ENCODE measurements at places on chromosomes 3 and 15. TPM values are rescaled to one million over a fixed set of nuclear protein-coding genes. Genes with fewer than 3 reads are reported as not detected.

- H3K27me3 ChIP-seq: no peaks in the 10 kb centered on the region
- no peak for DNase-seq
- no peak overlapping the region for H3K4me3 ChIP-seq
- H3K4me1 ChIP-seq: peaks cover 17% of the 10 kb centered on the region
- H3K36me3 ChIP-seq: peaks cover 3% of the 10 kb centered on the region
Measured at GRCh38 chr3:11284011-11284410, 11.8 kb downstream of the ATG7 start.

Gene CHDH
- total RNA-seq: 3.9 TPM

- H3K36me3 ChIP-seq: no peaks in the 10 kb centered on the region
- H3K27ac ChIP-seq: peak overlapping the region; percentile 56
- H3K4me1 ChIP-seq: peaks cover 34% of the 10 kb centered on the region
- DNase-seq: no peak
- no peak overlapping the region for H3K4me3 ChIP-seq
Measured at GRCh38 chr3:189355481-189356201, 183.9 kb downstream of the TPRG1 start.

Gene PSMD2
- 223 TPM for total RNA-seq

Gene MED12L
- 13.5 TPM for total RNA-seq

- H3K27ac ChIP-seq: peak overlapping the region; percentile 88
- DNase-seq: no peak
- H3K27me3 ChIP-seq: no peaks in the 10 kb centered on the region
- H3K4me1 ChIP-seq: peaks cover 56% of the 10 kb centered on the region
- H3K36me3 ChIP-seq: peaks cover 2% of the 10 kb centered on the region
- H3K4me3 ChIP-seq: no peak overlapping the region
Measured at GRCh38 chr15:96035091-96035490, 295.4 kb upstream of the NR2F2 start.

GRCh38 chr3:43923104-43923882 is 232.6 kb downstream of the ABHD5 start:
- H3K36me3 ChIP-seq: no peaks in the 10 kb centered on the region
- H3K4me1 ChIP-seq: no peaks in the 10 kb centered on the region
- H3K27me3 ChIP-seq: peaks cover 70% of the 10 kb centered on the region
- H3K27ac ChIP-seq: no peak overlapping the region
- no peak overlapping the region for H3K4me3 ChIP-seq

DNA sequence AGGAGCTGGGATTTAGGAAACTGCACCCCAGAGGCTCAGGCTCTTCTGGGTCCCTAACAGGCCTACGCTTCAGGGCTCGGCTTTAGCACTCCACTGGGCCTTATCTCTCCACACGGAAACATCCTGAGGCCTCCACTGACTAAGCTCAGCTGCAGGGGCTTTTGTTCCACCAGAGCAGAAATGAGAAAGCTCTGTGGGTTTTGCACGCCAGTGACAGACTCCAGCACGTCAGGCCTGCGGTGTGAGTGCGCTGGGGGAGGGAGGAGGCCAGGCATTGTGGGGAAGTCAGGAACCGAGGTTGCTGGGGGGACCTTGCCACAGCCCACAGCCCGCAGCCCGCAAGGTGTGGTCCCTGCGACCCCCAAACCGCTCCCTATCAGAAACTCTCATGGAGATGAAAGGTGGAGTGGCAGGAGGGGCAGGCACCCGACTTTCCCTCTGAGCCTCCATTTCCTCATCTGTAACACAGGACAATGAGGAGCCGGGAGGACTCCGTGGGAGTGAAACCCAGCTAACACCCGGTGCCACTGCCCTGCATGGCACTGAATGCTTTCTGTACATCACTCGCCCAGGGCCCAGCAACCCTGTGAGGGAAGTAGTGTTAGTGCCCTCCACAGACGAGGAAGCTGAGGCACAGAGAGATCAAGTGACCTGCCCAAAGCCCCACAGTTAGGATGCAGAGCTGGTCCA is 106.5 kb downstream of the TPRA1 start:
- H3K36me3 ChIP-seq: no peaks in the 10 kb centered on the region
- no peak for DNase-seq
- H3K4me1 ChIP-seq: peaks cover 9% of the 10 kb centered on the region
- H3K4me3 ChIP-seq: no peak overlapping the region
- H3K27me3 ChIP-seq: peaks cover 10% of the 10 kb centered on the region

- H3K27ac ChIP-seq: no peak overlapping the region
- peaks cover 48% of the 10 kb centered on the region for H3K27me3 ChIP-seq
- H3K4me1 ChIP-seq: no peaks in the 10 kb centered on the region
- no peak for DNase-seq
- no peaks in the 10 kb centered on the region for H3K36me3 ChIP-seq
Measured at GRCh38 chr15:43277231-43277823, 10.6 kb upstream of the TGM5 start.

Gene TMEM108
- total RNA-seq: 17.4 TPM

- H3K27ac ChIP-seq: no peak overlapping the region
- H3K27me3 ChIP-seq: peaks cover 56% of the 10 kb centered on the region
- H3K36me3 ChIP-seq: no peaks in the 10 kb centered on the region
Measured at GRCh38 chr15:65981837-65982626, 112.7 kb downstream of the RAB11A start.

GRCh38 chr3:143428294-143428693 is 308.7 kb downstream of the CHST2 start:
- DNase-seq: no peak
- peaks cover 11% of the 10 kb centered on the region for H3K4me1 ChIP-seq
- H3K27me3 ChIP-seq: no peaks in the 10 kb centered on the region

Gene CACNA1D
- total RNA-seq: 2.8 TPM

- no peaks in the 10 kb centered on the region for H3K27me3 ChIP-seq
- no peak for DNase-seq
- H3K4me3 ChIP-seq: no peak overlapping the region
- no peaks in the 10 kb centered on the region for H3K36me3 ChIP-seq
- H3K27ac ChIP-seq: no peak overlapping the region
Measured at GRCh38 chr15:82851981-82852511, 42.6 kb downstream of the WHAMM start.

- peaks cover 8% of the 10 kb centered on the region for H3K27me3 ChIP-seq
- no peak overlapping the region for H3K27ac ChIP-seq
- no peaks in the 10 kb centered on the region for H3K36me3 ChIP-seq
- no peak for DNase-seq
Measured at GRCh38 chr3:175478301-175478700, 619.2 kb downstream of the NAALADL2 start.

Gene SIDT1
- not detected for total RNA-seq

DNA sequence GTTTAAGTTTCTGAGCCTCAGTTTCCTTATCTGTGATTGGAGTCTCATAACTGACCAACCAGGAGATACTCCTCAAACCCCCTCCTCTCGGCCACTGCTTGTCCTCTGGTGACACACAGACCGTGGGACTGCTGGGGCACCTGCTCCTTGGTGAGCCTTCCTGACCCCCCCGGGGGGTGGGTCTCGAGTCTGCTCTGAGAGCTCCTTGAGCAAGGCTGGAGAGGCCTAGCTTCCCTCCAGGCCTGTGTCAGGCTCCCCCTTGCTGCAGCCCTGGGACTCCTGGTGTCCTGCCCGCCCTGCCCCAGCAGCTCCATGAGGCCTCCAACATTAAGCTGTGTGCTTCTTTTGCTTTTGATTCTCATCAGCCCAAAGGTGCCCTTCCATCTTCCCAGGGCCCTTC is 27.7 kb downstream of the SRPRB start:
- no peak for DNase-seq
- H3K27me3 ChIP-seq: no peaks in the 10 kb centered on the region
- H3K4me1 ChIP-seq: no peaks in the 10 kb centered on the region

DNA sequence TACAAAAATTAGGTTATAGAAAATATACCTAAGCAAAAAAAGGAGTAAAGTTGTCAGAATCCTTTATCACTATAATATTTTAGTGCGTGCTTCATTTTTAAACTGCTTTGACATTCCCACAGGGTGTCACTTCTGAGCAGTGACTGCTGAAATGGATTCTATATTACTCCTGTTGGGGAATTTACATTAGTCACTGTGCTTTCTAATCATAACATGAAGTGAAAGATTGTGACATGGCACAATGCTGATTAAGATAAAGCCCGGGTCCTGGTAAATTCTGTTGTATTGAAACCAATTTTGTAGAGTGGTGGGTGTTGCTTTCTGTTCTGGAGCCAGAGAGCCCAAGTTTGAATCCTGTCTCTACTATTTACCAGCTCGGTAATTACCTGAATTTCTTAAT is 36.4 kb upstream of the EHHADH start:
- H3K4me1 ChIP-seq: peaks cover 46% of the 10 kb centered on the region
- no peaks in the 10 kb centered on the region for H3K27me3 ChIP-seq
- DNase-seq: no peak
- no peak overlapping the region for H3K4me3 ChIP-seq
- H3K36me3 ChIP-seq: peaks cover 12% of the 10 kb centered on the region

Gene OXTR
- total RNA-seq: 12.7 TPM

Gene CSK
- total RNA-seq: 57.0 TPM

GRCh38 chr15:51887887-51888592 is 58.6 kb downstream of the TMOD3 start:
- H3K27ac ChIP-seq: no peak overlapping the region
- no peak for DNase-seq
- peaks cover 14% of the 10 kb centered on the region for H3K36me3 ChIP-seq
- no peaks in the 10 kb centered on the region for H3K4me1 ChIP-seq

DNA sequence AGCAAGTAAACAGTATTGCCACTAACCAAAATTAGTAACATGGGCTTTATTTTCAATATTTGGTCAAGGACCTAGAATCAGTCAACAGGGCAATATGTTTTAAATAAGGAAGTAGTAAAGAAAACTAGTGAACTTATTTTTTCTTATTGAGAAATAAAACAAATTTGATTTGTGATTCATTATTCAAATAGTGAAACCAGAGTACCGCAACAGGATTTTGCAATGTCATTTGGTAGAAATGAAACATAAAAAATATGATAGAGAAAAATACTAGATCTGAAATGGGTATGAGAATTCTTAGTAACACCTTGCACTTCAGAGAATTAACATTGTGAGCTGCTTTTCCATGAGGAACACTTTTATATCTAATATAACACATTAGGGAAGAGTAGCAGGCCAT is 291.8 kb upstream of the GBE1 start:
- H3K36me3 ChIP-seq: no peaks in the 10 kb centered on the region
- no peaks in the 10 kb centered on the region for H3K27me3 ChIP-seq
- peaks cover 5% of the 10 kb centered on the region for H3K4me1 ChIP-seq
- H3K4me3 ChIP-seq: no peak overlapping the region
- H3K27ac ChIP-seq: no peak overlapping the region

GRCh38 chr3:38000965-38001455 is 10.4 kb downstream of the VILL start:
- no peak overlapping the region for H3K27ac ChIP-seq
- peaks cover 5% of the 10 kb centered on the region for H3K36me3 ChIP-seq
- H3K4me1 ChIP-seq: peaks cover 15% of the 10 kb centered on the region
- DNase-seq: no peak
- no peaks in the 10 kb centered on the region for H3K27me3 ChIP-seq

DNA sequence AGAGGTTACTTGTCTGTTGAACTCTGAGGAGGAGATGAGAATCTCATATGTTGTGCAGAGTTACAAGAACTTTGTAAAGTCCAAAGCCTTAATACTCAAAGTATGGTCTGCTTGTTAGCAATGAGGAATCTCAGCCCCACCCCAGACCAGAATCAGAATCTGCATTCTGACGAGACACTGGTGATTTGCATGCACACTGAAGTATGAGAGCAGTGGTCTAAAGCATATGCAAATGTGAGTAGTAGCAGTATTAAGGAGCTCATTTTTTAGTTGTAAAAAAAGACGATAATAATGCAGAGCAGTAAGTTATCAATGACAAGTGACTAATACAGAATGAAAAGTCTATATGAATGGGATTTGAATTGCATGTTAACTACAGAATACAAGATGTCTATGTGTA is 327.7 kb downstream of the RYR3 start:
- peaks cover 17% of the 10 kb centered on the region for H3K27me3 ChIP-seq
- DNase-seq: no peak
- no peak overlapping the region for H3K4me3 ChIP-seq
- H3K4me1 ChIP-seq: no peaks in the 10 kb centered on the region
- H3K36me3 ChIP-seq: no peaks in the 10 kb centered on the region

GRCh38 chr3:160291290-160291908 is 66.2 kb downstream of the C3orf80 start:
- H3K27me3 ChIP-seq: no peaks in the 10 kb centered on the region
- peaks cover 20% of the 10 kb centered on the region for H3K36me3 ChIP-seq
- DNase-seq: no peak

GRCh38 chr3:118945834-118946233 is 88.8 kb downstream of the IGSF11 start:
- H3K4me3 ChIP-seq: no peak overlapping the region
- peaks cover 41% of the 10 kb centered on the region for H3K4me1 ChIP-seq
- H3K27me3 ChIP-seq: no peaks in the 10 kb centered on the region
- DNase-seq: no peak
- no peaks in the 10 kb centered on the region for H3K36me3 ChIP-seq
- H3K27ac ChIP-seq: peak overlapping the region; percentile 31

DNA sequence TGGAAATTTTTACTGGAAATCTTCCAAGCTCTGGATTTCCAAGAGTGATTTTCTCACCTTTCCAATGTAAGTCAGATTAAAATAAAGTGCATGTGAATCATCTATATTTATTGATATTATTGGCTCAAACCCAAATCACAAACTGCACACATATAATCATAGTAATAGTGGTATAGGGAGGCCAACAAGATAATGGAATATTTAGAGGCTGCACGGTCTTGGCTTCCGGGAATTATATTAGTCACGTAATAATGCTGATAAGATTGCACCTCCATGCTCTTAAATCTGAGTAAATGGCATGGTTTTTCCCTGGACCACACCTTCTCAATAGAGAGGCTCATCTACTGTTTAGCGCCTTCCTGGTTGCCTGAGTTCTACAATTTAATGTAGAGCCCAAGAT is 567.1 kb upstream of the NR2F2 start:
- no peaks in the 10 kb centered on the region for H3K36me3 ChIP-seq
- no peak overlapping the region for H3K4me3 ChIP-seq
- no peak for DNase-seq
- H3K4me1 ChIP-seq: peaks cover 19% of the 10 kb centered on the region
- no peaks in the 10 kb centered on the region for H3K27me3 ChIP-seq
- H3K27ac ChIP-seq: no peak overlapping the region

DNA sequence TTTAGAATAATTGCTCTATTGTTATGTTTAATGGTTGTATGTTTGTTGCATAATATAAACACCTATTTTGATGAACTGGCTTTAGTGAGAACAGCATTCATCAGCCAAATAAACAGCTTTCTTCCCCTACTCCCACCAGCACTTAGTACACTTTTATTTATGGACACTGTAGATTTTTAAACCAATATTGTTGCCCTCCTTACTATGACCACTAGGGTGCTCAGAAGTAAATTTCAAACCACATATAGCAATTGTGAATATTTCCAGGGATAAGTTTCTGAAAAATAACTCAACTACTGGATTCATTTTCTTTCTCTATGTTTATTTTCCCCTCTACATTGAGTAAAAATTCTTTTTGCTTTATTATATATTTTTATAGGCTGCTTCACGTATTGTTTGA is 84.7 kb upstream of the PTX3 start:
- no peak overlapping the region for H3K4me3 ChIP-seq
- DNase-seq: no peak
- peaks cover 4% of the 10 kb centered on the region for H3K4me1 ChIP-seq
- no peaks in the 10 kb centered on the region for H3K36me3 ChIP-seq
- no peaks in the 10 kb centered on the region for H3K27me3 ChIP-seq

Gene CPLX3
- total RNA-seq: 0.14 TPM

DNA sequence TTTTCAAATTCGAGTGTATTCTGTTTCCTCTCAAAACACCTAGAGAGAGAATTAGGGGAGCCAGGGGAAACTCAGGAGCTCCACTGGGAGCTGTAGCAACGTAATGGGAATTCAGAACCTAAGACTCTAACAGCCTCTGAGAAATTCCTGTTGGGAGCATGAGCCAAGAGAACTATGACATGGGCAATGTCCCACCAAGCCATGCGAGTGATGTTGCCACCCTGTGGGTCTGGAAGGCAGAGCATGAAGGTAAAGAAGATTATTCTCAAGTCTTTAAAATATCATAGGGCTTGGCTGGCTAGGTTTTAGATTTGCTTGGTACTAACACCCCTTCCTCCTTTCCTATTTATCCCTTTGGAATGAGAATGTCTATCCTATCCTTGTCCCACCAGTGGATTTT is 392.6 kb upstream of the ADAMTS9 start:
- no peak for DNase-seq
- no peak overlapping the region for H3K27ac ChIP-seq
- peaks cover 23% of the 10 kb centered on the region for H3K4me1 ChIP-seq
- no peaks in the 10 kb centered on the region for H3K36me3 ChIP-seq
